ENCODE measurements at places on chromosomes 7 and 10.

GRCh38 chr7:37353949-37354655 is 94.6 kb downstream of the ELMO1 start:
- DNase-seq: no peak

DNA sequence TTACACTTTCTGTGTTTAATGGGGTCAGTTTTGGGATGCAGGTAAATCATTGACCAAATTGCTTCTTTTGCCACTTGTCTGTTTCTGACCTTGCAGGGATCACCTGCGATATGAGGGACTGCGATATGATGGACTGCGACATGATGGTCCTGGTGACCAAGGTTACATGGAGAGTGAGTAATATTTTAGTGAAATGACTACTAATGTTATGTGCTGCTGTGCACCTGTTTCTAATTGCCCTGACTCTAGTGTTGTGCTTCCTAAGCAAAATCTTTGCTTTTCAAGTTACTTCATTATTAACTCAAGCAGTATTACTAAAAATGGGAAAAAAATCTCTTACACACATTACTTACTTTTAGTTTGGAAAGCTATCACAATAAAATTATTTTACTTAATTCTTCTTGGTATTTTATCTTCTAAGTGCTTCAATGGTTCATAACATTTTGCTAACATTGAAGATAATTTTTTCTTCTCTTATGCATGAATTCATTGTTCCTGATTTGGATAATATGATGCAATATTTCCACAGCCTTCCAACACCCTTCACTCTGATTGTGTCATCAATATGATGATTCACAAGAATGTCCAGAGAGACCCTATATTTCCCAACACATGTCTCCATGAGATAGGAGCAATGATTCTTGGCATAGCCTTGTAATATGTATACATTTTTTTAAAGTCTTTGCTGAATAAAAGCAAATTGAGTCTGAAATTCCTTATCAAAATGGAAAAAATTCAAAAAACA is 306.2 kb upstream of the AKR1E2 start:
- DNase-seq: no peak

GRCh38 chr7:40916813-40917212 is 782.0 kb downstream of the SUGCT start:
- no peak for DNase-seq

GRCh38 chr7:131482800-131483199 is 73.6 kb downstream of the PODXL start:
- DNase-seq: no peak

GRCh38 chr10:129547608-129548007 is 80.6 kb downstream of the MGMT start:
- DNase-seq: no peak

DNA sequence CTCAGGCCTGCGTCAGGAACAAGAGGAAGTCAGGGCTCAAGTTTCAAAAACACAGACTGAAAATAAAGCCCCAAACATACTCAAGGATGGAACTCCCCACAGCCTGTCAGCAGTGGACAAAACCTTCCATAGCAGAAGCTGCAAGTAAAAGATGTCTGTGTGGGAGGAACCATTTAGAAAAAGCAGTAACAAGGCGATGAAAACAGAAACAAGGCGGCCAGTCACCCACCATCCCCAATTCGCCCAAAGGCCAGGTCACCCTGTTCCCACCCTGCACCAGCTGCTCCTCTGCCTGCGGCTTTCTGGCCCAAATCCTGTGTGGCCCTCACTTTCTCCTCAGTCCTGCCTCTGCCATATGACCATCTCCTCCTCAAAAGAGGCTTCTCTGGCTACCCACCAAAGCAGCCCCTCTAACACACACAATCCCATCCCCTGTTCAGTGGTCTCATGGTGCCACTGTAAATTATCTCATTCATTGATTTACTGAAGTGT is 27.8 kb downstream of the KCNMA1 start:
- no peak for DNase-seq

DNA sequence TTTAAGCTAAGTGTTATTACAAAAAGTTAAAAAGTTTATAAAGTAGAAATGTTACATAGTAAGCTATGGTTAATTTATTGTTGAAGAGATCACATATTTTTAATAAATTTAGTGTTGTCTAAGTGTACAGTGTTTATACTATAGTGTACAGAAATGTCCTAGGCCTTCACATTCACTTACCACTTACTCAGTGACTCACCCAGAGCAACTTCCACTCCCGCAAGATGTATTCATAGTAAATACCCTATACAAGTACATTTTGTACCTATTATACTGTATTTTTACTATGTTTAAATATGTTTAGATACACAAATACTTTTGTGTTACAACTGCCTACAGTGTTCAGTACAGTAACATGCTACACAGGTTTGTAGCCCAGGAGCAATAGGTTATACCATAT is 69.2 kb downstream of the DNAJC1 start:
- DNase-seq: no peak

- DNase-seq: no peak
Measured at GRCh38 chr10:94991243-94991888, 52.9 kb downstream of the CYP2C9 start.

DNA sequence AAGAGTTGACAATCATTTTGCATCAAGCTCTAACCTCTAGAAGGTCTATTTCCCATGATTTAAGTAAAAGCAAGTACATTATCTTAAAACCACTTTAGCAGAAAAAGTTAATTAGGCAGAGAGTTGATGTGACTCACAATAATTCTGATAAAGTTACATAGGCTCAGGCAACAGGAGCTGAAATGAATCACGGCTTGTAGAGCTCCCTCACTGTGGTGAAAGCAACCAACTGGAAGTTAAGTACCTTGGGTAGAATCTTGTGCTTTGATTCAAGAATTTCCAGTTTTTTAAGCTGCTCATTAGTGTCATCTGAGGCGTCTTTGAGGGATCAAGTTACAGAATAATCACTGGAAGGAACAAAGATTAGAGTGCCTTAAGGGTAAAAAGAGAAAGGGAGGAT is 68.9 kb upstream of the NFE2L3 start:
- DNase-seq: no peak

- DNase-seq: no peak
Measured at GRCh38 chr10:11629731-11630130, 18.3 kb upstream of the USP6NL start.

GRCh38 chr7:24572393-24572996 is 757 bp upstream of the PALS2 start:
- DNase-seq: peak; percentile 41

- no peak for DNase-seq
Measured at GRCh38 chr10:100744136-100744986, 1.0 kb upstream of the PAX2 start.

DNA sequence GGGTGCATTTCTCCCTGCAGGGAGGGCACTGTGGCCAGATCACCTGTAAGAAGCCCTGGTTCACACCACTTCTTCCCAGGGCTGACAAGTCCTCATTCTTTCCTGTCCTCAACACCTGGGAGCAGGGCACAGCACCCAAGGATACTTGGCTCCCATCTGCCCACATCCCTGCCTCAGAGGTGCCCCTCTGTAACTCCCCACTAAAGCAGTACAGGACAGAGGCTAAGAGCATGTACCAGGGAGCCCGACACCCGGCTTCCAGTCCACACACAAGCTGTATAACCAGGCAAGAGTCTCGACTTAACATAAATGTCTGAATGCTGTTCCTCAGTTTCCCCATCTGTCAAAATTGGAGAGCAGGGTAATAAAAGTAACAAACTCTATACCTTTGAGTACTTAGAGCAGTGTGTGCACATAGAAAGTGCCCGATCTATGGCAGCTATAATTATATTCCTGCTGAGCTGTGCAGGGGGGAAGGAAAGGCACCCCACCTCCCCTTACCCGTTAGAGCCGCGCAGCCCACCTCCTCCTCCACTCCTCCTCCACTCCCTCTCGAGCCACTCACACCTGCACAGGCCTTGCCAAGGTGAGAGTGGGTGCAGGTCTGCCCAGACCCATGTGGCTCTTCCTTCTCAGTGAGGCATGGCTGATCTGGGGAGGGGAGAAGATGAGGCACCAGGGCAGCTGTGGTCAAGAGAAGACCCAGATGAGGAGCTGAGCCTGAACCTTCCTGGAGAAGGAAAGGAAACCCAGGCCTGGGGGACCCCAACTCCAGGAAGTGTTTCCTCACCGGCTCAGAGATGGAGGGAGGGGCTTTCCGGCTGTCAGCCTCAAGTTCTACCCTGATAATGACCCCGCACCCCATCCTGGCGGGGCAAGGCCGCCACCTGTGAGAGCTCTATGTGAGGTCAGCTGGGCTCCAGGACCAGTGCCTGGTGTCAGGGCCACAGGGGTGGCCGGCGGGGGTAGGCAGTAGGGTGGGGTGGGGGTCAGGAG is 22.6 kb downstream of the PODXL start:
- no peak for DNase-seq

DNA sequence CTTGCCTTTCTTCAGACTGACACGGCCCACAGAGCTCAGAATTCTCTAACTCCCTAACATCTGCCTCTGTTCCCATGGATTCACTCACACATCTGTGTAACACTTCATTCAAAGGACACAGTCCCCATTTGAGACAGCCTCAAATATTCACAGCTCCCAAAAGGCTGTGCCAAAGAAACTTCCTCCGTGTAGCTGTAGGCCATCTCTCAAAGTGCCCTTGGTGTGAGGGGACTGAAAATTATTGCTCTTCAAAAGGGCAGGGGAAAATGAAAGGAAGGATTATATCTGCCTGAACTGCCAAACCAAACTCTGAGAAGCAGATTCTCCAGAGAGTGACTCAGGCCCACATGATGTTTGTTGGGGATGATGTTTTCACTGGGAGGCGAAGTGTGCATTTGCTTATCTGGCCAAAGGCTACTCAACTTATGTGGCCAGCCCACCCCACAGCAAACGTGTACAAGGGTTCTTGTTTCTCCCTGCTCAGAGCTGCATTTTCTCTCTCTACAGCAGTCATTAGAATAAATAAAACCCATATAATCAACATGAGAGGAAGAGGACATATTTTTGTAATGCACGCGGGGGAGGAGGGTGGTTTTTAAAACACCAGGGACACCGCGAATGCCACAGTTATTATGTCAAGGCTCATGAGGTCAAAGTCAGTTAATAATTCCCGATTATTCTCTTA is 302.4 kb upstream of the NFE2L3 start:
- no peak for DNase-seq

Data from CD4-positive, alpha-beta T cell treated with Interleukin-15 for 4 hours (primary cell).